ENCODE measurements at places on chromosomes 1 and 21.

DNA sequence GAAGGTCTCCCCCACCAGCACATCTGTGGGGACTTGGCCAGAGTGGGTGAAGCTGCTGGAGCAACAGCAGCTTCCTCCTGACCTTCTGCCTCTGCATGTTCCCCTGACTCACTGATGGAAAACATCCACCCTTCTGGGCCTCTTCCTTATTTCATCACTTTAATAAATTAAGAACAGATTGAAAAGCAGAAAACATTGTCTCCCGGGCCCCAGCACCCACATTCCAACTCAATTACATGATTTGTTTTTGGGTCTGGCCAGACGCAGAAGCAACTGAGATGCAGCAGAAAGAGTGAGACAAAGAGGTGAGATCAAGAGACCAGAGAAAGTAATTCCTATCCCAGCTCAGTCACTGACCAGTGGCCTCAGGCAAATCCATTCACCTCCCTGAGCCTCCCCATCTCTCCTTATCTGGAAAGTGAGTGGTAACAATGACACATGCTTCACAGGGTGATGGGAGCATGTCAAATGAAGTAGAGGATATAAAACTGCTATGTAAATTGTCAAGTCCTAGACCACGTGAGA, 157.1 kb downstream of the ELAVL4 start:
- no peaks in the 10 kb centered on the region for H3K4me1 ChIP-seq
- no peak overlapping the region for H3K27ac ChIP-seq
- no peaks in the 10 kb centered on the region for H3K36me3 ChIP-seq
- H3K27me3 ChIP-seq = no peaks in the 10 kb centered on the region
- H3K4me3 ChIP-seq = no peak overlapping the region

GRCh38 chr21:33844104-33844889, 71.3 kb downstream of the ATP5PO start:
- H3K27ac ChIP-seq = no peak overlapping the region
- no peaks in the 10 kb centered on the region for H3K36me3 ChIP-seq
- no peaks in the 10 kb centered on the region for H3K27me3 ChIP-seq
- no peaks in the 10 kb centered on the region for H3K4me1 ChIP-seq
- DNase-seq = no peak
- no peak overlapping the region for H3K4me3 ChIP-seq

DNA sequence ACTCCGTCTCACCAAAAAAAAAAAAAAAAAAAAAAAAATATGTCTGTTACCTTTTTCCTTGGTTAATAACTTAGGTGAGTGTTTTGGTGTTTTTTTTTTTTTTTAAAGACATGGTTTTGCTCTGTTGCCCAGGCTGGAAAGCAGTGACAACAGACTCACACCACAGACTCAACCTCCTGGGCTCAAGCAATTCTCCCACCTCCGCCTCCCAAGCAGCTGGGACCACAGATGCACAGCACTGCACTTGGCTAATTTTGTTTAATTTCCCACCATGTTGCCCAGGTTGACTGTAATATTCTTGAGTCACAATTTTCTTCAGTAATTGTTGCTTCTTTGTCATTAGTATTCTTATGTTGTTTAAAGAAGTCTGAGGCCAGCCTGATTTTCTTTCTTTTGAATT, 149.2 kb upstream of the SYT6 start:
- H3K4me3 ChIP-seq = no peak overlapping the region
- DNase-seq = no peak
- H3K36me3 ChIP-seq = no peaks in the 10 kb centered on the region
- peaks cover 2% of the 10 kb centered on the region for H3K27me3 ChIP-seq
- no peak overlapping the region for H3K27ac ChIP-seq

- no peaks in the 10 kb centered on the region for H3K27me3 ChIP-seq
- no peak overlapping the region for H3K27ac ChIP-seq
- no peak for DNase-seq
- H3K4me1 ChIP-seq = no peaks in the 10 kb centered on the region
- no peaks in the 10 kb centered on the region for H3K36me3 ChIP-seq
- H3K4me3 ChIP-seq = no peak overlapping the region
Observed at GRCh38 chr1:176609556-176610408, 146.8 kb downstream of the PAPPA2 start.

- no peaks in the 10 kb centered on the region for H3K27me3 ChIP-seq
- H3K36me3 ChIP-seq = no peaks in the 10 kb centered on the region
- no peak overlapping the region for H3K4me3 ChIP-seq
- DNase-seq = peak; percentile 16
- H3K4me1 ChIP-seq = no peaks in the 10 kb centered on the region
Observed at GRCh38 chr1:53633073-53633704, 105.8 kb downstream of the GLIS1 start.

- H3K36me3 ChIP-seq = no peaks in the 10 kb centered on the region
- H3K27me3 ChIP-seq = no peaks in the 10 kb centered on the region
- no peaks in the 10 kb centered on the region for H3K4me1 ChIP-seq
- no peak for DNase-seq
- H3K4me3 ChIP-seq = no peak overlapping the region
- no peak overlapping the region for H3K27ac ChIP-seq
Observed at GRCh38 chr1:160628799-160629263, 18.0 kb downstream of the SLAMF1 start.

DNA sequence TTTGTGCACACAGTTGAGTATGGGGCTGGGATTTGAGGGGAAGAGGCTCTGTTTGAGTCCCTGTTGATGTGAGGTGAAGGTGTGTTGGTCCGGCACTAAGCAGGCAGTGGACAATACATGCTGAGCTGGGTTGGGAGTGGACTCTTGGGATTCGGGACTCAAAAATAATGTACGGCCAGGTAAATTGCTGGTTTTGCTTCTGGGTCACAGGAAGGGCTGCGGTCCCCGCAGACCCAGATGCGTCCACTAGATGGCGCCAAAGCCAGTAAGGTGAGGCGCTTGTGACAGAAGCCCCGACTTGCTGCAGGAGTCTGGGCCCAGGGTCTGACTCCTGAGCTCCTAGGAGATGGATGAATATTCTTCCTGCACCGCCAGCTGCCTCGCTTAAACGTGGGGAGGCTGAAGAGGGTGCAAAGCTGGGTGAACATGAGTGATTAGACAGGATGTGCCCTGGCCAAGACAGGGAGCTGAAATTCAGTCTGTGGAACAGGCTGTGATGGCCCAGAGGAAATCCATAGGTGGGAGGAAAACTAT, 61.4 kb downstream of the ACBD3 start:
- peaks cover 6% of the 10 kb centered on the region for H3K27me3 ChIP-seq
- no peak overlapping the region for H3K27ac ChIP-seq
- peak; percentile 83 for DNase-seq
- no peak overlapping the region for H3K4me3 ChIP-seq

DNA sequence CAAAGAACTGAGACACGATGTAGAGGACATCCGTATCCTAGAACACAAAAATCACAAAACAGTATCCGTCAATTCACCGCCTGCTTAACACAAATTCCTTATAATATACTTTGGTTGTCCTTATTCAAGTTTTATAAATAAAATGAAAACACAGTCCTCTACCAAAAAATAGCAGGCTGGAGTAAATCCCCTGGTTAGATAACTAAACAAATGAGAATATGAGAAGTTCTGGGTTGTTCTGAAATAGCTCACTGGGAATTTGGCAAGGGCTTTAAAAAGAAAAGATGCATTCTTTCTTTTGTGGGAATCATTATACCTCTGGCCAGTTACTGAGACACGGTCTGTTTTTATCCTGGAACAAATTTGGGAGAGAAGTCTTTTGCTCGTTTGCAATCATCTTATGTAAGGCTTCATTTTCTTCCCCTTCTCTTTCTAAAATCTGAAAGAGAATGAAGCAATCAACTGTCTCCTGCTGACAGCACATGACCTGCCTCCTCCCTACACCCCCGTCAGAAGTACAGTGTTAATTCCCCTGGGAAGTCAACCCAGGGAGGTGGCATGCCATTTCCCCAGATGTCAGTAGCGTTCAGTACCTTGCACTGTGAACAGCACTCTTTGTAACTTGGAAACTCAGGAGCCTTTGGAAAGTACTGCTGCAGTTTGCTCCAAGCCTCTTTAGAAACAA, 37.1 kb upstream of the RAP1GAP start:
- H3K4me1 ChIP-seq = peaks cover 9% of the 10 kb centered on the region
- DNase-seq = peak; percentile 27
- H3K36me3 ChIP-seq = peaks cover 2% of the 10 kb centered on the region
- H3K27me3 ChIP-seq = no peaks in the 10 kb centered on the region
- H3K4me3 ChIP-seq = peak overlapping the region; percentile 8
- no peak overlapping the region for H3K27ac ChIP-seq

GRCh38 chr1:186531561-186532165, 70.7 kb upstream of the PDC start:
- H3K4me3 ChIP-seq = no peak overlapping the region
- no peak for DNase-seq
- no peaks in the 10 kb centered on the region for H3K4me1 ChIP-seq
- H3K27ac ChIP-seq = no peak overlapping the region

- peaks cover 22% of the 10 kb centered on the region for H3K4me1 ChIP-seq
- peak; percentile 53 for DNase-seq
- no peak overlapping the region for H3K4me3 ChIP-seq
- H3K27me3 ChIP-seq = no peaks in the 10 kb centered on the region
- no peaks in the 10 kb centered on the region for H3K36me3 ChIP-seq
Observed at GRCh38 chr1:52659851-52660596, 27.1 kb downstream of the SHISAL2A start.

GRCh38 chr1:30012455-30013440, 710.6 kb downstream of the MATN1 start:
- H3K4me1 ChIP-seq = no peaks in the 10 kb centered on the region
- no peak overlapping the region for H3K27ac ChIP-seq
- no peak for DNase-seq
- H3K4me3 ChIP-seq = no peak overlapping the region
- H3K36me3 ChIP-seq = no peaks in the 10 kb centered on the region
- H3K27me3 ChIP-seq = no peaks in the 10 kb centered on the region

DNA sequence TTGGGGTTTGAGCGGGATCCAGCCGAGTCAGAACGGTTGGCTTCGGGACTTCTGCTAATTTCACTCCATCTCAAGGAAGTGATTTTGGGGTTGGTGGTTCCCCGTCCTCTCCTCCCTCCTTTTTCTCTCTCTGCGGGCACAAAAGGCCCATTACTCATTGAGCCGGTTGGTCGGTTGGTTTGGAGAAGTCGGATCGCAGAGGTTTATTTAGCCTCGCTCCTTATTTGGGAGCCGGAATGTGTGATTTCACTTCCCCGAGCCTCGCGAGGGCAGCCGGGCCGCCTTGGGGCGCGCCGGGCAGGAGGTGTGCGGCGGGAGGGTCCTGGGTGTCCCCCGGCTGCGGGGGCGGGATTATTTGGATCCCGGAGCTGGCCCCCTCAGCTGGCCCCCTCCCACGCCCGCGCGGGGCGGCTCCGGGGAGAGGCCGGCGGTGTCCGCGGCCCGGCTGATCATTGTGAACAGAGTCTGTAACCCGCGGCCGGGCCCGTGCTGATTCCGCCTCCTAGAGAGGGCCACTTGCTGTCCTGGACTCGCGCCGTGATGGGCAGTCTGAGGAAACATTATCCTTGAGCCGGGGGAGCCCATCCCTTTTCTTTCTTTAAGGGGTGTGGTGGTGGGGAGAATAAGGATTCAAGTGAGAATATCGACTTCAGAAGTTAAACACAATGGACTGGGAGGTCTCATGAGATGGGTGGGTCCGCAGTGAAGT, 1.2 kb downstream of the MAPKAPK2 start:
- H3K36me3 ChIP-seq = no peaks in the 10 kb centered on the region
- H3K4me3 ChIP-seq = peak overlapping the region; percentile 88
- H3K27me3 ChIP-seq = peaks cover 28% of the 10 kb centered on the region
- peaks cover 10% of the 10 kb centered on the region for H3K4me1 ChIP-seq

DNA sequence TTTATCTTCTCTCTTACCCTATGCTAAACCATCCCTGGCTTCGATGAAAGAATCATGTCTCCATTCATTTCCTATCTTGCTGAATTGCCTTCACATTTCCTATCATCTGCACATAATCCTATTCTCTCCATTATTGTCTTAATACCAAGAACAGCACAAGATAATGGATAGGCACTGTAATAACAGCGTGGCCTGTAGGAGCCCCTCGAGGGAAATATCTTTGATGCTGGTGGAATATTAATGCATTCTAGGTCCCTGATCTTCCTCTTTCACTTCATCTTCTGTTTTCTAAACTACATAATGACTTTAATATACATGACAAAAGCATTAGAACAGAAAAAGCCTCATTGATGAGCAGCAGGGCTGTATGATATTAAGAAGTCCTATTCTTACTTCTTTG, 720.6 kb downstream of the RWDD3 start:
- DNase-seq = no peak
- no peak overlapping the region for H3K4me3 ChIP-seq
- H3K36me3 ChIP-seq = no peaks in the 10 kb centered on the region
- H3K27me3 ChIP-seq = no peaks in the 10 kb centered on the region

DNA sequence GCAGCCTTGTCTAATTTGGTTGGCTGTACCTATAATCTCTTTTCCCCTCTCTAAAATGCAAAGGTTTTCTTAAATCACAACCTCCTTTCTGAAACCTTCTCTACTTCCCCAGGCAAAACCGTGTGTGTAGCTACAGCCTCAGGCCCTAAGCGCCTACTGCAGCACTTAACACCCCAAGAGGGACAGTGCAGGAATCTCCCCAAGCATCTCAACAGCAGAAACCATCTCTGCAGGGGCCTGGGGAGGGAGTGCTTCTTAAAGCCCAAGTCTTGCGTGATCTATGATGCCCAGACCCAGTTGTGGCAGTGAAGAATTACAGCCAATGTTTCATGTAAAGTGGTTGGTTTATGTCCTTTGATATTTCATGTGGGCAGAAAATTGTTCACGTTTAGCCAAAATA, 159.3 kb downstream of the DSCAM start:
- H3K4me1 ChIP-seq = peaks cover 7% of the 10 kb centered on the region
- H3K36me3 ChIP-seq = no peaks in the 10 kb centered on the region
- H3K27me3 ChIP-seq = no peaks in the 10 kb centered on the region
- no peak overlapping the region for H3K4me3 ChIP-seq

GRCh38 chr1:205258261-205258691, 30.5 kb downstream of the TMCC2 start:
- H3K27ac ChIP-seq = no peak overlapping the region
- peaks cover 4% of the 10 kb centered on the region for H3K4me1 ChIP-seq

DNA sequence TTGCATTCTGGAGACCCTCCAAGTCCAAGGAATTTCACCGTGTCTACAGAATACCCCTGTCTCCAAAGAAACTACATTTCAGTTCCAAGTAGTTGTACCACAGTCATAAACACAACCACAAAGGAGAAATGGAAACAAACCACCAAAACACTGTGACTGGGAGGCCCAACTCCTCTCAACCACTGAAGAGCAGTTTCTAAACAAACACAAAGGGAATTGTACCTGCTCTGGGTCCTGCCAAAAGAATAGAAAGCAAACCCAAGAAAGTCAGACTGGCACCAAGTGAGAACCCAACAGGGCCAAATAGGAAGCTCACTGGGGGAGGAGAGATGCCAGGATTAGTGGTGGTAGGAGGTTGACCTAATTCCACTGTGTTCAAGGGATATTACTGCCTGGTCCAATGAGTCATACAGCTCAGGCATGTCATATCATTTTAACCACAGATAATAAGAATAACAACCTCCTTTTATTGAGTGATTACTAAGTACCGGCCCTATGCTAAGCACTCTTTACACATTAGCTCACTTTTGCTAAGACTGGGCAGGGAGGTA, 123.9 kb upstream of the PPP2R5A start:
- H3K4me1 ChIP-seq = no peaks in the 10 kb centered on the region
- DNase-seq = no peak
- H3K27me3 ChIP-seq = no peaks in the 10 kb centered on the region
- H3K27ac ChIP-seq = no peak overlapping the region

- H3K27me3 ChIP-seq = no peaks in the 10 kb centered on the region
- H3K4me3 ChIP-seq = no peak overlapping the region
- peaks cover 6% of the 10 kb centered on the region for H3K4me1 ChIP-seq
- no peak for DNase-seq
- H3K36me3 ChIP-seq = no peaks in the 10 kb centered on the region
- H3K27ac ChIP-seq = no peak overlapping the region
Observed at GRCh38 chr21:46052703-46053651, 44.9 kb upstream of the COL6A2 start.

Measured in H1 (cell line).